Right forelimb (tissue), 1 donor: ENCODE measurements at places on chromosomes 12 and 14.

GRCh38 chr14:91839749-91840148 is 27.6 kb downstream of the TC2N start:
- no peak for DNase-seq

DNA sequence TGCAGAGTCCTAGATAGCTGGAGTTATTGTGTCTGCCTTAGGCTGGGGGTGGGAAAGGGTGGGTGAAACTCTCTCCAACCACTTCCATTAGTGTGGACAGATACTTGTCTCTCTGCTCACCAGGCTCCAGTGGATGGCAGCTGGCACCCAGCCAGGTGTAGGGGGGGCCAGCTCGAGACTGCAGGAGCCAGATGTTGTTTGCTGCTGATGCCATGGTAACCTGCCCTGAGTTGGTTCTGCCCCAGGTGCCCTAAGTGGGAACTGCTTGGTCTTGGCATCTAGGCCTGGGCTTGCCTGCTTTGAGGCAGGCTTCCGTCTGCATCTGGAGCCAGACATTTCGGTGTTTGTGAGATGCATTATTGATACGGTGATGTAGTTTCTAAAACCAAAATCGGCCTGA is 82.2 kb downstream of the ADCK1 start:
- DNase-seq, result peak; percentile 60

- no peak for DNase-seq
Observed at GRCh38 chr14:52014601-52015267, 25.4 kb downstream of the RTRAF start.

DNA sequence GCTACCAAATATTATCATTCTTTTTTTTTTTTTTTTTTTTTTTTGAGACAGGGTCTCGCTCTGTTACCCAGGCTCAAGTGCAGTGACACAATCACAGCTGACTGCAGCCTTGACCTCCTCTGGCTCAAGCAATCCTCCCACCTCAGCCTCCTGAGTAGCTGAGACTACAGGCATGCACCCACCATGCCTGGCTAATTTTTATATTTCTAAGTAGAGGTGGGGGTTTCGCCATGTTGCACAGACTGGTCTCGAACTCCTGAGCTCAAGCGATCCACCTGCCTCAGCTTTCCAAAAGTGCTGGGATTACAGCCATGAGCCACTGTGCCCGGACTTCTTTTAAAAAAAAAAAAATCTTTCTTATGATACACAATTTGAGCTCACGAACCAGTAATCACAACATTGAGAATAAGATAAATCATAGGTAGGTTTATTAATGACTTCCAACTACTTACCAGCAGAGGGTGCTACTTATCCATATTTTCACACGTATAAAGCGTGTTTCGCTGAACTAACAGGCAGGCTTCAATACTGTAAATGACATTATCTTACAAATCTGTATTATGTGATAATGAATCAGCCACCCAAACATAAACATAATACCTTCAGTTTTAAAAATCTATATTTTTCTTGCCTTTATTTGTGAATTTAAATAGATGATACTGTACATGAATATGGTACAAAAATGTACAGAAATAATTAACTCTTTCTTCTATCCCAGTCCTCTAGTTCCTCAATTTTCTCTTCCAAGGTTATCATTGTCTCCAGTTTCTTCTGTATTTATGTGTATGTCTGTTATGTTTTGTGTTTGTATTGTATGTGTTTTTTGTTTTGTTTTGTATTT is 42.5 kb upstream of the BCAT1 start:
- no peak for DNase-seq

- DNase-seq, result no peak
Observed at GRCh38 chr12:47733142-47733541, 7.9 kb upstream of the ENDOU start.

DNA sequence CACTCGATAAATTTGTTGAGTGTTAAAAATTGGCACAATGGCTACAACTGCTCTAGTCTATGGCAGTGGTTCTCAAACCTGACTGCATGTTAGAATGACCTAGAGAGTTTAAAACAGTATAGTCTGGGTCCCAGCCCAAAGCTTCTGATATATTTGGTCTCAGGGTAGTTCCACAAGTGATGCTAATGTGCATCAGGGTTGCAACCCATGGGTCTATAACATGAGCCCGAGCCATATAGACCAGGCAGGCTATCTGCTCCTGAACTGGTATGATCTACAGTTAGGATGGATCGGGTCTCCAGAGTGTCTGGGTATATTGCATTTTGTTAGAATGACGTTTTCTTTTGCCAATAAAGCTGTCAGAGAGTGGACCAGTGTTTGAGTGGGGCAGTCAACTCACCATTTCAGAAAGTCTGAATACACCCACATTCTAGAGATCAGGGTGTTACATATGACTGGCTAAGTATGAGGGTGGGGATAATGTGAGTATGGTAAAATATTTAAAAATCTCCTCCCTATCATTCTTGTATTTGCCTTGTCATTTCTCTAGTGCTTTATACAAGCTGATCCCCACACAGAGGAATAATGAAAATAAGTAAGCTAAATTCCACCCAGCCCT is 80.9 kb downstream of the FRMD6 start:
- DNase-seq, result no peak

DNA sequence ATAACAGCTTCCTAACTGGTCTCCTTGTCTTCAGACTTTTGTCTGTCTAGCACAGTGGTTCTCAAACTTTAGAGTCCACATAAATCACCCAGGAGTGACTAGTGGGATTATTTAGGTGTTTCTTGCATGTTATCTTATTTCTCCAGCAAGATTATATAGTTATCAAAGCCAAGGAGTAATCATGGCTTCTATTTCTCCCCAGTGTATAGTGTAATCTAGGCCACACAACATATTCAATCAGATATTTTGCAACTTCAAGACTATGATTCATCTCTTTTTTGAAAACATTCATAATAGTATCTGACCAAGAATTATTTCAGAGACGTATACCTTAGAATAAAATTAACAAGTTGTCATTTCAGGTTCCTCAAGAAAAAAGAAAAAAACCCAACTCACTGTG is 131.9 kb downstream of the CEP83 start:
- DNase-seq, result no peak

DNA sequence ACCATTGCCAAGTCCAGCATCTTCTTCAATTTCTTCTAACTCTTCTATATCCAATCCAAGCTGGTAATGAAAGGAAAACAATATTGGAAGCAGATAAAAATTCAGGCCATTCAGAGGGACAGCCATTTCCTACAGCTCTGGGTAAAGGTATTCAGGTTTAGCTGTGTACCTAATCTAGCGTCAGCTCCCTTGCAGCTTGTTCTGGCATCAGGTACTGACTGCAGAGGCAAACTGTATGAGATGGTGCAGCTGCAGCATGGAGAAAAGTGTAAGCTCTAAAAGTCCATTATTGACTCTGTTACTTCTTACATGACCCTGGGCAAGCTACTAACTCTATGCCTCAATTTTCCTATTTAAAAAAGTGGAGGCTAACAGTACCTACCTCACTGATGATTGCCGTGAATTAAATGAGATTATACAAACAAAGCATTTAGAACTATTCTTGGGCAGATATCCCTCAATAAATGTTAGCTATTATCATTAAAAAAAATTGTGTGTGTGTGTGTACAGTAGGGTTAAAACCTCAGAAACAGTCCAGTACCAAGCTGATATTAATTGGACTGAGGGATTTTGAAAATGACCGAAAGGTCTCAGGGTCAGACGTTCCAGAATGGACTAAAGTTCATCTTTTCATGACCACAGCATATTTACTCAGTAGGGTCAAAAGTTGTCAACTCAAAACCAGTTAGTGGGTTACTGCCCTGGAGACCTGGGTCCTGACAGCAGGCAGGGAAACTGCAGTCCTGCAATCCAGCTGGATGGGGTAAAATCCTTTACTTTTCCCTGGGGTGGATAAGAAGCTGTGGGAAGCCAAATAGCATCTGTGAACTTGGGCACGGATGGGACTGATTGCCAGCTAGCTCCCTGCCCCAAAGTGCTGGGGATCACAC is 8.9 kb downstream of the PYGL start:
- no peak for DNase-seq

GRCh38 chr12:30025317-30025716 is 241.6 kb upstream of the TMTC1 start:
- DNase-seq, result no peak

GRCh38 chr12:50400638-50401499 is at the start of gene LARP4:
LARP4 (plus strand) TSS chr12:50400885; CDS start chr12:50401011, 126 bp downstream.
- DNase-seq, result peak; percentile 94

GRCh38 chr14:59398841-59399240 is 66.3 kb downstream of the GPR135 start:
- no peak for DNase-seq

- no peak for DNase-seq
Observed at GRCh38 chr12:2673966-2674810, 120.6 kb upstream of the FKBP4 start.

DNA sequence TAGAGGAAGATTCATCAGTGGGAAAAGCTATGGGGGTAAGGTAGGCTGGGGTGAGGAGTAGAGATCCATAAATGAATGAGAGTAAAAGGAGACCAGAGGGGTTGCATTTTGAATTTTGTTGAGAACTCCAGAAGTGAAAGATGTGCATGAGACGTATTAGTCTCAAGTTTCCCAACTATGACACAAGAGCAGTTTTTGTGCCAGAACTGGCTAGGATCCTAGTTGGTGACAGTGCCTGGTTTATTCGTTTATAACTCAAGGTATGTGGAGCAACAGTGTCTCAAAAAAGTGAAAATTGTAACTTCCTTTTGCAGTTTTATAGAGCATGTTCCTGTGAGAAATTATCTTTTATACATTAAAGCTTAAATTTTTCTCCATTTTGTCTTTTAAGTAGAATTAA is 377.0 kb downstream of the NPAS3 start:
- DNase-seq, result no peak

- DNase-seq, result no peak
Observed at GRCh38 chr12:129351481-129351880, 498.2 kb downstream of the GLT1D1 start.

GRCh38 chr14:93219103-93219726 is 12.2 kb downstream of the UBR7 start:
- DNase-seq, result no peak

DNA sequence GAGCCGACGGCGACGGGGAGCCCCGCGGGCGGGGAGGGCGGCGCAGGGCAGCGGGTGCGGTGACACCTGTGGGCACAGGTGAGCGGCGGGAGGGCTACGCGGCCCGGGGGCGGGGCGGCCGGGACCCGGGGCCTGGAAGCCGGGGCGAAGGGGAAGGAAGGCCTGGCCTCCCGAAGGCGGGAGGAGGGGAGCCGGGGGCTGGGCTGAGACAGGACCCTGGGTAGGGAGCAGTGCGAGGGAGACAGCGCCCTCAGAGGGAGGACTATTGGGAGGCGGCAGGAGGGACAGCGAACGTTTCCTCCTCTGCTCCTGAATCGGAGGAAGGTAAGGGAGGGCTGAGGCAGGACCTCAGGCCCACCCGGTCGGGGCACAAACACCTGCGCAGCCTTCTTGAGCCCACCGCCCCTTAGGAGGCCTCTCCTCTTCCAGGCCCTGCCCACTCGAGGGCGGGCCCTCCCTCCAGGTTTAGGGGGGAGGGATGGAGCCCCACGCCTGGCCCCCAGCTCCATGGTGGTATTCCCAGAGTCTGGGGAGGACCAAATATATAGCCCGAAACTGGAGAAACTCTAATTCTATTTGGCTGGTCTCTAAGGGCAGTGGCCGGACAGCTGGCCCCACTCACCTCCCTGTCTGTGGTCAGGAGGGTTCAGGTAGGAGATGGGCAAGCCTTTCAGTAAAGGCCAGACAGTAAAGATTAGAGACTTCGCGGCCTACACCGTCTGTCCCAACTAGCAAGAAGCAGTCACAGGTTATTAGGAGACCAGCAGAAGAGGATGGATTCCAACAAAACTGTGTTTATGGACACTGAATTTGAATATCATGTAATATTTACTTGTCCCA is 509 bp downstream of the PLEKHG6 start:
- no peak for DNase-seq

- DNase-seq, result no peak
Observed at GRCh38 chr12:32515137-32515873, 115.9 kb downstream of the FGD4 start.

GRCh38 chr12:102388469-102388868 is 91.9 kb downstream of the IGF1 start:
- no peak for DNase-seq

- no peak for DNase-seq
Observed at GRCh38 chr14:99757331-99758070, 35.7 kb upstream of the EML1 start.

DNA sequence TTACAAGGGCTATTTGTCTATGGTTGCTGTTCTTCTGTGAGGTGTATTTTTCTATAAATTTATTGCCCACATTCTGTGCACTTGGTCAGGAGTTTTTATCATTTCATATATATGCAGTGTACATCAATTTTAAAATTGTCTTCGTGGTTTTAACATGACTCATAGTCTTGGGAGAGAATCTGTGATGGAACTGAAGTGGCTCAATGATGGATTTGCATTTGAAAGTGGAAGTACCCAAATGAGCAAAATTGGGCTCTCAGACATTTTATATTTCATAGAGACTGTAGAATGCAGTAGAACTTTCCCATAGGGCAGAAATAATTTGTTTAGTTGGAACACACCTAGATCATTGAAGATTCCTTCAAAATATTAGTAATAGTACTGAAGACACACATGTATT is 1.9 kb upstream of the SCFD1 start:
- DNase-seq, result no peak

GRCh38 chr12:124326104-124326503 is 31.2 kb downstream of the RFLNA start:
- DNase-seq, result no peak

DNA sequence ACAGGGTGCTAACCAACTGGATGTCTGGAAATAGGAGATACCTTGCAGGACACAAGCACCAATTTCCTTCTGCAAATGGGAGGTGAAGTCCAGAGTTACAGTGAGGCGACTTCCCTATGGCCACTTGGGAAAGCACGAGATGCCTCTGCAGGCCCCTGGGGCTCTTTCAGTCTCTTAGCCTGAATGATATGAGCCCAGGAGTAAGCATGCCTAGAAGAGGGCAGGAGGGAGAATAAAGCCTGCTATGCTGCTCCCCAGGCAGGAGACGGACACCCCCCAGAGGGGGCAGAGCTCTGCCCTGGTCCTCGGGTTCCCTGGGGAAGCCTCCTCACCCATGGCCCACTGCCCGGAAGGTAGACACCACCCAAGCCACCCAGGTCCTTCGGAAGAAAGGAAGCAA is 105.1 kb downstream of the GCH1 start:
- no peak for DNase-seq

DNA sequence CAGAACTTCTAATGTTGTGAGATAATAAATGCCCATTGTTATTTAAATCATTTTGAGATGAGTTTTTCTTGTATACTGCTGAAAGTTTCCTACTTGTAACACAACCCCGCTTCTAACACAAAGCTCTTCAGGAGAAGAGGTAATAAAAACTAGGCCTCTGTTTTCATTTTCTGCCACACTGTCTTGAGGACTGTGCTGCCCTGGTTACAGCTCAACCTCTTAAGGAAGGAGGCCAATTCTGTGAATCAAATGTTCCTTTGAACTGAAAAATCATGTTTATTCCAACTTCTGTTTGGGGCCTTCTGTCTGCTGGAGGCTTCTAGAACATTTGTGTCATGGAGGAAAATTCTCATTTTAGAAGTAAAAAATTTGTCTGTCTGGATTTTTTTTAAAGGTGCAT is 100.3 kb downstream of the LRIG3 start:
- DNase-seq, result no peak

DNA sequence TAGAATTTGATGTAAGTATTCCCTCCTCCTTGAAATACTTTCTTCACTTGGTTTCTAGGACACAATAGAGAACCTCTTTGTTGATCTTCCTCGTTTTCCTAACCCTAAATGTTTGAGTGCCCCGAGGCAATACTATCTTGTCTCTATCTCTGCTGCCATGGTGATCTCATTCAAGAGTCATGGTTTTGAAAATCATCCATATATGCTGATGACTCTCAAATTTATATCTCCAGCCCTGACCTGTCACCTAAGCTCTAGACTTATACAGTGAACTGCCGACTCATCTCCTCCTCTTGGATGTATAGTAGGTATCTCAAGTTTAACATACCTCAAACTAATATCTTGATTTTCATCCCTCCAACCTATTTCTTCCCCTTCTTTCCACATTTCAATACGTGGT is 71.4 kb downstream of the RIC8B start:
- no peak for DNase-seq
